ENCODE measurements at places on chromosomes 3 and 15.

GRCh38 chr15:28900892-28901586 lies 15.3 kb downstream of the APBA2 start:
- DNase-seq: no peak

- DNase-seq: no peak
These were observed 48.6 kb downstream of the GAP43 start for GRCh38 chr3:115671761-115672455.

- DNase-seq: no peak
These were observed 17.5 kb downstream of the STAC start for GRCh38 chr3:36397841-36398240.

- no peak for DNase-seq
These were observed 48.3 kb downstream of the SST start for GRCh38 chr3:187621881-187622280.

- DNase-seq: no peak
These were observed 80.8 kb downstream of the MOBP start for GRCh38 chr3:39548282-39548681.

DNA sequence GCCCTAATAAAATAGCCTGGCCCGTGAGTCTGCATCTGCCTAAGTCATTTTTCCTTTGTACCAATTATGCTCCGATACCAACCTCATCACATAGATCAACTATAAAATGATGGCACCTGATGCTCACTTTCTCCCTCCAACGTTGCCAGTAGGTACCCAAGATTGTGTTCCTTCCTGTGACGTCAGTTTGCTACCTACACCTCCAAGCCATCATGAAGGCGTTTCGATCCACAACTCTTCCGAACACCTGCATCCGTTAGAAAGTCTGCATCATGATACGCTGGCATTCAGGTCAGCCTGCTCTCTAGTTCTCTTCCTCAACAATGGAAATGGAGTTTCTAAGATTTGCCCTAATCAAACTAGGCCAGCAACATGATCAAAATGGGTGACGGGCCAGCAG lies 7.7 kb downstream of the PKM start:
- no peak for DNase-seq

DNA sequence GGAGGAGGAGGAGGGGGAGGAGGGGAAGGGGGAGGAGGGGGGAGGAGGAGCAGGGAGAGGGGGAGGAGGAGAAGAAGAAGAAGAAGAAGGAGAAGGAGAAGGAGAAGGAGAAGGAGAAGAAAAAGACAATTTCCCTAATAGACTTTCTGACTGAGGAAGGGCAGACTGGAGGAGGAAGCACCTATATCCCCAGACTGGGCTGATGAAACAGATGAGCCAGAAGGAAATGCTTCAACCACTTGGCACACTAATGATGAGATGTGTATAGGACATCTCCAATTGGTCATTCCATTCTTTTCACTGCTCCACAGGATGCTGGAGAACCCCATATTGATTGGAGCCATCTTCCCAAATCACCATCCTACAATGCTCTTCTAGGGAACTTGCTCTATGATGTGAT lies 69.9 kb downstream of the LYZL4 start:
- no peak for DNase-seq

DNA sequence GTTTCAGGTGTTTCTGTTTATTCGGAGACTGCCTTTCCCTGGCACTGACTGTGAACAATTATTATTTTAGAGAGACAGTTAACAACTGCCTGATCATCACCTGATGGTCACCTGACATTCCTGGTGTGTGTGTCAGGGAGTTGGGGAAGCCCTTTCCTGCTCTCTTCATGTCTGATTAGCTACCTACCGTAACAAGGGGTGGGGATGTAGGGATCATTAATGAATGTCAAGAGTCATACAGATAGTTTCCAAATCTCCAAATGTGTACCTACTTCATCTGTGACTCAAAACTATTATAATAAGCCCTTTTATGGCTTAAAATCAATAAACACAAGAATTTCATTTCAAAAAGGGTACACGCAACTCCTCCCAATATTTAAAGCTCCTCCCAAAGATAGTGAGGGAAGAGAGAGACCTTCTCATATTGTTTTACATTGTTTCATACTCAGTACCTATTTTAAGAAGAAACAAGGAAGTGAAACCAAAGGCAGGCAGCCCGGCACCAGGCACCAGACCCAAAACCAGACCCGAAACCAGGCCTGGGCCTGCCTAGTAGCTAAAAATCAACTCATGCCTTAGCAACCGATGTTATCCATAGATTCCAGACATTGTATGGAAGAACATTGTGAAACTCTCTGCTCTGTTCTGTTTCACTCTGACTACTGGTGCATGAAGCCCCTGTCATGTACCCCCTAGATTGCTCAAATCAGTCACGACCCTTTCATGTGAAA lies 844.9 kb upstream of the ALCAM start:
- DNase-seq: no peak

Data from activated CD8-positive, alpha-beta memory T cell treated with anti-CD3 and anti-CD28 coated beads for 4 hours (primary cell).